ENCODE measurements at places on chromosomes 4 and X.

DNA sequence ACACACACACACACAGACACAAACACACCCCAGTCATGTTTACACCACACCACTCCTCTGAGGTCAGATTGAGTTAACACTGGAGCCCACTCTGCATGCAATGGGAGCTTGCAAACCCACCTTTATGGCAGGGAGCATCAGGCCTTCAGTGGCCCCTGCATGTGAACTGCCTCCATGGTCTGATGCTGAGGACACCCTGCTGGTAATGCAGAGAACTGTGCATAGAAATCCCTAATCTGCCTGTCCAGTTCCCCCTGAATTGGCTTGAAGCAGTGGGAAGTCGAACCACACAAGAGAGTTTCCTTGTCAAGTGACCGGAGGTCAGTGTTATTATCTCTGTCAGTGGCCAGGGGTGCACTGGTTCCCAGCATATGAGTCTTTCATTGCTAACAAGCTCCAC lies 59.8 kb downstream of the ANOS1 start:
- DNase-seq = no peak

- DNase-seq = no peak
Measured at GRCh38 chr4:169272265-169272886, 1.6 kb upstream of the SH3RF1 start.

DNA sequence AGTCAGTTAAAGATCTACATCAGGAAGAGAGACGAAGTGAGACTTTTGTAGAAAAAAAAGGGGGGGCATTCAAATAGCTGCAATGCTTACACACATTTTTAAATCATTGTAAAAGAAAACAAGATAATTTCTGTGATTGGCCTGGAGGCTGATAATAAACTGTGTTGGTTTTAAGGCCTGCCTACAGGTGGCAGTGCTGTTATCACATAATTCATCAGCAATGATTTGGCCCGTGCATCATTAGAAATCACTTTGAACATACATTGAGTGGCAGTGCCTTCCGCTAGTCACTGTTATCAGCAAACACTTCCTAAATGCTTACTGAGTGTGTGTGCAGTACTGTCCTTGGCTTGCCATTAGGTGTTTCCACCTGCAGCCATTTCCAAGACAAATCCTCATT lies 831.9 kb downstream of the TRIML1 start:
- DNase-seq = no peak

- no peak for DNase-seq
Measured at GRCh38 chrX:69844636-69845035, 205.1 kb downstream of the AWAT2 start.

GRCh38 chr4:113116414-113117357 lies 67.2 kb downstream of the ANK2 start:
- no peak for DNase-seq

GRCh38 chrX:29487714-29488113 lies 727.6 kb upstream of the MAGEB2 start:
- DNase-seq = no peak

- no peak for DNase-seq
Measured at GRCh38 chr4:78902298-78902697, 36.9 kb downstream of the PAQR3 start.

GRCh38 chrX:111585337-111585736 lies 73.9 kb downstream of the SERTM2 start:
- no peak for DNase-seq

GRCh38 chr4:115229873-115230272 lies 116.5 kb upstream of the NDST4 start:
- no peak for DNase-seq
